Bronchial smooth muscle cell (primary cell): ENCODE measurements at places on chromosomes 12 and 14. TPM values are rescaled to one million over a fixed set of nuclear protein-coding genes. Genes with fewer than 3 reads are reported as not detected.

MAPK1IP1L gene
- 4.7 and 8.5 TPM in 2 replicates for total RNA-seq

A2ML1 gene
- under 0.01 and 0.17 TPM in 2 replicates for total RNA-seq

MMP19 gene
- 6.0 and 6.1 TPM in 2 replicates for total RNA-seq

LRRC9 gene
- not detected in 2 replicates for total RNA-seq

PTGDR gene
- 0.16 and 0.17 TPM in 2 replicates for total RNA-seq

GDF3 gene
- total RNA-seq = not detected in 2 replicates

TOMM20L gene
- total RNA-seq = not detected in 2 replicates

IKBIP gene
- total RNA-seq = 18.8 and 48.5 TPM in 2 replicates

KLRK1 gene
- not detected in 2 replicates for total RNA-seq
